ENCODE measurements at places on chromosomes 12 and 14. TPM values are rescaled to one million over a fixed set of nuclear protein-coding genes. Genes with fewer than 3 reads are reported as not detected.

DNA sequence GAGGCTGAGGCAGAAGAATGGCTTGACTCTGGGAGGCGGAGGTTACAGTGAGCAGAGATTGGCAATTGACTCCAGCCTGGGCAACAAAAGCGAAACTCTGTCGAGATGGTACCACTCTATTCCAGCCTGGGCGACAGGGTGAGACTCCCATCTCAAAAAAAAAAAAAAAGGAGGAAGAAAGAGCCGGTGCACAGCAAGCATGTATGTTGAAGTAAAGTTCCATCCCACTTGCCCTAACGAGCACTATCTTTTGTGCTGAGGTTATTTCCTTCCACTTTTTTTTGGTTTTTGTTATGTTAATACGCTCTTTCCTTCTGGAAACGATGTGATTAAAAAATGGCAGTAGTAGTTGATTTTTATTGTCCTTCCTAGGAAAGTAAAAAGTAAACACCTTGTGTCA, 19.5 kb upstream of the GOLGA5 start:
- no peak for DNase-seq

DNA sequence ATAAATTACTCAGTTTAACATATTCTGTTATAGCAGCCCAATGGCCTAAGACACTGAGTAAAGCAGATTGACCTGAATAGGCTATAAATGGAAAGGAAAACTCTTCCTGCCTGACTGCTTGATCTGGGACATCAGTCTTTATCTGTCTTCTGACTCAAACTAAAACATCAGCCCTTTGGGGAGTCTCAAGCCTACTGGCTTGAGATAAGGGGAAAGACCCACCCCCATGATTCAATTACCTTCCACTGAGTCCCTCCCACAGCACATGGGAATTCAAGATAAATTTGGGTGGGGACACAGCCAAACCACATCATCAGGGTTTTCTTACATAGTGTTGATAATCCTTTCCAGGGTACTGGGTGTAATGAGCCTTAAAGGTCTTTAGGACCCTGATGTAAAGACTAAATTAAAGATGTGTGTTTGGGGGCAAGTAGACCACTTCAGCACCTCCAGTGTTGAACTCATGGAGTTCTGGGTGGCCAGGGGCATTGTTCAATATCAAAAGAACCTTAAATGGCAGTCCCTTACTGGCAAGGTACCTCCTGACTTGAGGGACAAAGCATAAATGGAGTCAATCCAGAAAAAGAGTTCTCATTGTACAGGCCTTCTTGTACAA, 67.8 kb downstream of the TSHR start:
- no peak for DNase-seq

DNA sequence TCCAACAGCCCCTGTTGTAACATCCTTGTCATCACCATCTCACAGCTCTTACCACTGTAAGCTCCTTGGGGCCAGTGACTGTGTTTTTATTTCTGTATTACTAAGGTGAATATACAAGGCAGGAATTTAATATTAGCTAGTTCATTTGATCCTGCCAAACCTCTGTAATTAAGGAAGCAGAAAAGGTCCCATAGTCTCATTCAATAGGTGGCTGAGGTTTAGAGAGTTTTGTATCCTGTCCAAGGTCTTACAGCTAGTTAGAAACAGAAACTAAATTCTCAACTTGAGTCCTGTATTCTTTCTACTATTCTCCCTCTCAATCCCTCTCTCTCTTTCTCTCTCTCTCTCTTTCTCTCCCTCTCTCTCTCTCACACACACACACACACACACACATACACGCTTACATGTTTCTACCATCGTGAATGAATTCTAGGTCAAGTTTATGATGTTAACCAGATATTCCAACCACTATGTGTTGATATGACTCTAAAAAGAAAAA, 543 bp upstream of the GLIPR1 start:
- DNase-seq, result no peak

CCDC92 gene
- 47.2 TPM for total RNA-seq

DNA sequence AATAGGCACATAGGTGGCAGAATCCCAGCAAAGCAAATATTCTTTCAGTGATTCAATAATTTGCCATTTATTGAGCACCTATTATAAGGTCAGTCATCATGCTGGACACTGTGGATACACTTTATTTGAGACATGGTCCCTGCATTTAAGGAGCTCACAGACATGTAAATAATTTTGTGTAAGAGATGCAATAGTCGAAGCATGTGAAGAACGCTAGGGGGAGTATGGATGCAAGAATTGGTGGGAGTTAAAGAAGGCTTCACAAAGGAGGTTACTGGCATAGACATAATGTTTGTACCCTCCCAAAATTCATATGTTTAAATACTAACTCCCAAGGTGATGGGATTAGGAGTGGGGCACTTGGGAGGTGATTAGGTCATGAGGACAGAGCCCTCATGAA, 260.6 kb upstream of the GARIN6 start:
- no peak for DNase-seq

GRCh38 chr12:117498256-117498655, 136.8 kb upstream of the NOS1 start:
- DNase-seq, result no peak

DNA sequence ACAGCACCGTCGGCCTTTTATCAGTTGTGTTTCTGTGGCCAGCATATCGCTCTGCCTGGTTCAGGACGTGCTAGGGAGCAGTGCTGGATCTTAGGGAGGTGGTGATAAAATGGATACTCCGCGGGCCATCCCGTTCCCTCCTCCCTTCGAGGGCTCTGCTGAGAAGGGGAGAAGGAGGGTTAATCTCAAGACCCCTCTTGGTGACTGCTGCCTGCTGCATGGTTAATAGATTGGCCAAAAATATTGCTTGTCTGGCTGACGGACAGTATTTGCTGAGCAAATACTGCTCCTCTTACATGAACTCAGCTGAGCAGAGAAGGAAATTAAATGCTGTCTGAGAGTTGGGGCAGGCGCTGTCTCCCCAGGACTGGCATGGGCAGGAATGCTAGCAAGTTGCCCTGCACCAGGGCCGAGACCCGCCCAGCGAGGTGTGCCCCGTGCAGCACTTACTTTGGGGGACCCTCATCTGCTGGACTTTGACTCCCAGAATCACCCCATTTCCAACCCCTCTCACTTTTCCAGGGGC, 1.2 kb downstream of the FBRSL1 start:
- DNase-seq, result no peak
